SJCRH30 (cell line): ENCODE measurements at places on chromosomes 5 and 9.

GRCh38 chr5:29230591-29230990 lies 1962.9 kb upstream of the CDH6 start:
- H3K4me1 ChIP-seq: no peaks in the 10 kb centered on the region
- no peaks in the 10 kb centered on the region for H3K27me3 ChIP-seq

- H3K4me1 ChIP-seq: peaks cover 22% of the 10 kb centered on the region
- no peak for DNase-seq
- no peaks in the 10 kb centered on the region for H3K27me3 ChIP-seq
- H3K27ac ChIP-seq: no peak overlapping the region
- no peaks in the 10 kb centered on the region for H3K36me3 ChIP-seq
These were observed 76.3 kb downstream of the ZNF608 start for GRCh38 chr5:124669956-124670721.

- peaks cover 8% of the 10 kb centered on the region; the same call in 1 of the 2 replicates for H3K4me1 ChIP-seq
- no peak overlapping the region for H3K4me3 ChIP-seq
- 0 out of 2 replicates have a peak, but pooled peaks cover 3% of the 10 kb centered on the region for H3K36me3 ChIP-seq
- H3K27ac ChIP-seq: no peak overlapping the region
- DNase-seq: no peak
- no peaks in the 10 kb centered on the region for H3K27me3 ChIP-seq
These were observed 73.3 kb downstream of the DPYSL3 start for GRCh38 chr5:147436596-147436995.

- no peaks in the 10 kb centered on the region for H3K36me3 ChIP-seq
- peaks cover 3% of the 10 kb centered on the region; the same call in 1 of the 2 replicates for H3K27me3 ChIP-seq
- H3K4me1 ChIP-seq: no peaks in the 10 kb centered on the region
- H3K27ac ChIP-seq: no peak overlapping the region
These were observed 1.3 kb downstream of the GABBR2 start for GRCh38 chr9:98707166-98708102.

- no peaks in the 10 kb centered on the region for H3K36me3 ChIP-seq
- peak overlapping the region; percentile 19; the same call in 1 of the 2 replicates for H3K27ac ChIP-seq
- 0 out of 2 replicates have a peak, but pooled peaks cover 3% of the 10 kb centered on the region for H3K4me1 ChIP-seq
- H3K4me3 ChIP-seq: peak overlapping the region; percentile 75
- no peaks in the 10 kb centered on the region for H3K27me3 ChIP-seq
These were observed 410 bp downstream of the GLIPR2 start for GRCh38 chr9:36136894-36137391.

- no peak overlapping the region for H3K27ac ChIP-seq
- no peak overlapping the region for H3K4me3 ChIP-seq
- no peaks in the 10 kb centered on the region for H3K27me3 ChIP-seq
- no peaks in the 10 kb centered on the region for H3K36me3 ChIP-seq
- no peak for DNase-seq
These were observed 30.2 kb downstream of the SLC6A3 start for GRCh38 chr5:1415059-1415425.

DNA sequence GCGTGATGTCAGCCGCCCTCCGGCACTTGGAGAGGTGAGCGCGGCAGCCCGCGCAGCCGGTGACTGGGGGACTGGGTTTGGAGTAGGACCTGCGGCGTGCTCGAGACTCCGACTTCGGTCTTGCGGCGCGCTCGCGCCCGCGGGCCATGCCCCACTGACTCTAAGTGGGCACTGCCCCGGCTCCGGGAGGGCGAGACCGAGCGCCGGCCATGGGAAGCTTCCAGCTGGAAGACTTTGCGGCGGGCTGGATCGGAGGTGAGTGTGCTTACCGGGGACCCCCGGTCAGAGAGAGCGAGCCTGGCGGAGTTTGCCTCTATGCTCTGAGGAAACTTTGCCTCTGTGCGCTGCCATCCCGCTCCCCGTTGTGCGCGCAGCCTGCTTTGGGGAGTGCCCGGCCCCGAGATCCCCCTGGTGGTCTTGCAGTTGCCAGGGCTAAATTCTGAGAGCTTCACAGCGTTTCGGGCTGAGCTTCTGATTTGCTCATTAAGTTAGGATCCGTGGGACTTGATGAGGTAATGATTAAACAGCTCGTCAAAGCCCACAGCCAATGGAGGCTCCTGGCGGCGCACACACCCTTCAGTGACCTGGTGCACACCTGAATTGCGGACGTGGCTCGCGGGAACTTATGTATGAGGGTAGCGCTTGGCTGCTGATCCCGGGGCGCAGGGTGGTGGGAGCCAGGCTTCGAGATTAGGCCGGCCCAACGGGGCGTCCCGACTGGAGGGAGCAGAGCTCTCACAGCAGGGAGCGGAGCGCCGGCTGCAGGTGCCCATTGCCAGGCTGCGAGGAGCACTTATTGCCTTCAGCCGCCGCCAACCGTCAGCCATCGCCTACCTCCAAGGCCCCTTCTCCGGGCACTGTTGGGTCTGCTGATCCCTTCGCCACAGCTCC lies at the start of gene SLC25A48:
Gene SLC25A48 (plus strand): TSS at position 25 of the 891 bp plus-strand sequence. CDS start 185 bp downstream, at position 210.
- H3K27ac ChIP-seq: no peak within 1 kb of the TSS
- peaks cover 3% of the 10 kb centered on the region; the same call in 1 of the 2 replicates for H3K4me1 ChIP-seq
- no peaks in the 10 kb centered on the region for H3K36me3 ChIP-seq
- peaks cover 9% of the 10 kb centered on the region; the same call in 1 of the 2 replicates for H3K27me3 ChIP-seq
- DNase-seq: no peak

DNA sequence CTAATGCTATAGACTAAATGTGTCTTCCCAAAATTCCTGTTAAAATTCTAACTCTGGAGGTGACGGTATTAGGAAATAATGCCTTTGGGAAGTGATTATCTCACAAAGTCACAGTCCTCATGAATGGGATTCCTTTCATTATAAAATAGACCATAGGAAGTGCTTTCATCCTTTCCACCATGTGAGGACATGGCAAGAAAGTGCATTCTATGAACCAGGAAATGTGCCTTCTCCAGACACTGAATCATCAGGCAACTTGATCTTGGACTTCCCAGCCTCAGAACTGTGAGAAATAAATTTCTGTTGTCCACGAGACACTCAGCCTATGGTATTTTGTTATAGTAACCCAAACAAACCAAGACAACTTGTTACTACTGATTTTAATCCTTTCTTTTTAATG lies 582.4 kb upstream of the C9orf72 start:
- H3K4me1 ChIP-seq: no peaks in the 10 kb centered on the region
- DNase-seq: no peak
- H3K27me3 ChIP-seq: no peaks in the 10 kb centered on the region
- no peaks in the 10 kb centered on the region for H3K36me3 ChIP-seq
- no peak overlapping the region for H3K27ac ChIP-seq
- H3K4me3 ChIP-seq: no peak overlapping the region

GRCh38 chr5:96338624-96339415 lies 94.2 kb downstream of the PCSK1 start:
- no peaks in the 10 kb centered on the region for H3K4me1 ChIP-seq
- H3K4me3 ChIP-seq: no peak overlapping the region
- H3K36me3 ChIP-seq: no peaks in the 10 kb centered on the region
- no peak for DNase-seq
- H3K27ac ChIP-seq: no peak overlapping the region

DNA sequence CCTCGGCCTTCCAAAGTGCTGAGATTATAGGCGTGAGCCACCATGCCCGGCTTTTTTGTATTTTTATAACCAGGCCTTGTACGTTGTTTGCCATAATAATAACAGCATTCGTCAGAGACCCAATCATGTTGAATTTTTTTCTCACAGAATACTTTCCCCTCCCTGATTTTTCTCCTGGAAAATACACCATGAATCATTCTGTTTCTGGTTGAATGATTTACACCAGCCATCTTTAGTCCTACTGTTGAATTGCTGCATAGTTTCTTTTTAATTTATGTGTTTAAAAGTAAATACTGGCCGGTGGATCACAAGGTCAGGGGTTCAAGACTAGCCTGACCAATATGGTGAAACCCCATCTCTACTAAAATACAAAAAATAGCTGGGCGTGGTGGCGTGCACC lies 3.5 kb downstream of the CNOT8 start:
- H3K36me3 ChIP-seq: peaks cover 24% of the 10 kb centered on the region
- 0 out of 2 replicates have a peak, but pooled peaks cover 2% of the 10 kb centered on the region for H3K4me1 ChIP-seq
- H3K27ac ChIP-seq: no peak overlapping the region
- no peaks in the 10 kb centered on the region for H3K27me3 ChIP-seq
- no peak for DNase-seq

DNA sequence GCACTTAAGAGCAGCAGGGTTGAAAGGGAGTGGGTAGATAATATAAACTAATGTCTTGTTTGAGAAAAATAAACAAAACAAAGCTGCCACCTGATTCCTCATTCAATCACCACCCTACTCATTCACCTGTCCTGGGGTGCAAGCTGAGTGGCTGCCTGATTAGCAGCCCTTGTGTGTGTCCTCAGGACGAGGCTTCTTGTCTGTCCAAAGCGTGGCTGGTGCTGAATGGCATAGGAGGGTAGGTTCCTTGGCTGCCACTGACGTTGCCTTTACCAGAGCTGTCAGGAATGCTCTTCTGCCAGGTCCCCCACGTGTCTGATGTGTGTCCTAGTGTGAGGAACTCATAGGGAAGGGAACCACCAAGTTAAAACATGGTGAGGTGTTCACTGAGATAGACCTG lies 146.6 kb upstream of the SLC24A2 start:
- H3K36me3 ChIP-seq: no peaks in the 10 kb centered on the region
- DNase-seq: no peak
- H3K27me3 ChIP-seq: no peaks in the 10 kb centered on the region

DNA sequence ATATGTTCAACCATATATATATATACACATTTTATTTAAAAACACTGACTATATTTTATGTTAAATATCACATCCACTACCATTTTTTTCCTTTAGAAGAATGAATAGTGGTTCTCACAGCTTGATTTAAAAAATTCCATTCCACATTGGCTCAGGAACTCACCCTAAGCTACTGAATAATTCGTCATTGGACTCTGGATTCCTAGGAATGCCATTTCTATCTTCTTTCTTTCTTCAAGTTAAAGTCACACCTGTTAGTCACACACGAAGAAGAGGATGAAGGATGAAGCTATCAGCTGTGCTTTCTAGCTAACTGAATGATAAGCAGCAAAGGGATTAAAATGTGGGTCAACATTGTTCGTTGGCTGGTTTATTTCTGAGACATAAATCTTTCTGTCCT lies 7.9 kb downstream of the ELOVL7 start:
- no peak overlapping the region for H3K4me3 ChIP-seq
- H3K27ac ChIP-seq: no peak overlapping the region
- no peak for DNase-seq
- no peaks in the 10 kb centered on the region for H3K27me3 ChIP-seq
- H3K36me3 ChIP-seq: no peaks in the 10 kb centered on the region
- no peaks in the 10 kb centered on the region for H3K4me1 ChIP-seq

GRCh38 chr9:137703842-137704508 lies 85.2 kb downstream of the EHMT1 start:
- no peak overlapping the region for H3K4me3 ChIP-seq
- no peak overlapping the region for H3K27ac ChIP-seq
- DNase-seq: no peak

DNA sequence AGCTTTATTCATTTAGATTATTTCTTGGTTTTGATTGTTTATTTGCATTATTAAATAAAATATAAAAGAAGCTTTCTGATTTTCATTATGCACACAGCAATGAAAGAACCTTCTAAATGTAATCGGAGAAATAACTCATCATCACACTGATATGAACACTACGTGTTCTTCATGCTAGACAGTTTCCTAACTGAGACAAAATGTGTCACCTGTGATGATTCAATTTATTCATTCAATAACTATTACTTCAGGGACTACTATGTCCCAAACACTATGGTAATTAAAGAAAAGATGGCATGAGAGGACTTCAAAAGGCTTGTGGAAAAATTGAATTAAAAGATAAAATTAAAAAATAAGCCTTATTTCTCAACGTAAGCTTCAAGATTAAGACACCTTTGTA lies 118.1 kb downstream of the SPEF2 start:
- H3K4me1 ChIP-seq: no peaks in the 10 kb centered on the region
- no peaks in the 10 kb centered on the region for H3K36me3 ChIP-seq
- no peak overlapping the region for H3K27ac ChIP-seq
- H3K4me3 ChIP-seq: no peak overlapping the region
- H3K27me3 ChIP-seq: no peaks in the 10 kb centered on the region

DNA sequence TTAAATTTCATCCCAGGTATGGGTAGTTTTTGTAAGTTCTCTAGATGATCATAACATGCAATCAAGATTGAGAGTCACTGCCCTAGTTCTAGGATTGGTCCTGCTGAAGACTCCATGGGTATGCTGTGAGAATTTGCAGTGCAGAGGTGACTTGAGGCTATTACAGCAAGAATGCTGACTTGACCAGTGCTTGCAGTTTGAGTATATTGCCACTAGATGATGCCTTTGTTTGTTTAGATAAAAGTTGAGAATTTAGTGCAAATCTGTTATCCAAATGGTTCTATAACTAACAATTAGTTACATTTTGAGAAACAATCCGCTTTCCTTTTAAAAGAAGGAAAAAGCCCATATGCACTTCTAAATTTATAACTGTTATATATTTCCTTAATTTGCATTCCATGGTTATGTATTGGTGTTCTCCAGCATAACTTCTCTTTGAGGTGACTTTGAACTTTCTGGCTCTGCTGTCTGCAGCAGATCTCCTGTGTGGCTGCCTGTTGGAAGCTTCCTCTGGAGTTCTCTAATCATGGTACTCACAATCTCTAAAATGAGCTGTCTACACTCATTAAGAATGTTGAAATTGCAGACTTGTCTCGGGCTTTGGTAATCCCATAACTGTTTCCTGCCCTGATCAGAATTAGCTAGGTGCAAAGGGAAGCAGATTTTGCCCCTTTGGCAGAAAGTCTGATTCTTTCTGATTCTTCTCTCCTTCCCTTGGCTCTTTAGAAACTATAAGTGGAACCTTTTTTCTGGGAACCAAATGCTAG lies 24.9 kb downstream of the MELK start:
- H3K4me1 ChIP-seq: no peaks in the 10 kb centered on the region

DNA sequence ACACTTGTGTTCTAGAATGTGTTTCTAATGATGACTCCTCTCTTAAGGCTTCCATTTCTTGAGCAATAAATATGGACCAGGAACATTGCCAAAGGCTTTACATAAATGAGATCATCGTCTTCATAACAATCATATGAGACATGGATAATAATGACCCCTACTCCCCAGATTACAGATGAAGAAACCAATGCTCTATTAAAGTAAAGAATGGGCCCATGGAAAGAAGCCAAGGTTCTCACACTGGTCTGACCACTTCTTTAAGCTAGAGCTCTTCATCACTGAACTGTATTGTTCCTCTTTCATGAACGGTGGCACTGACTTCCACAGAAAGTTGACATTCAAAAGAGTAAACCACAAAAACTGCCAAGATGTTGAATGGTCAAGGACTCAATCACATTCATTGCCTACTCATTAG lies 65.3 kb downstream of the MARCHF3 start:
- H3K27me3 ChIP-seq: no peaks in the 10 kb centered on the region
- DNase-seq: no peak
- no peak overlapping the region for H3K4me3 ChIP-seq

- no peak overlapping the region for H3K4me3 ChIP-seq
- H3K27ac ChIP-seq: no peak overlapping the region
These were observed 889.6 kb downstream of the DTWD2 start for GRCh38 chr5:118098716-118099115.

- no peaks in the 10 kb centered on the region for H3K27me3 ChIP-seq
- no peak overlapping the region for H3K27ac ChIP-seq
- no peaks in the 10 kb centered on the region; the same call in 1 of the 2 replicates for H3K4me1 ChIP-seq
- no peak for DNase-seq
These were observed 139.4 kb downstream of the MACIR start for GRCh38 chr5:103397739-103398581.
